IMR-90 (cell line): ENCODE measurements at places on chromosomes 2 and 18. TPM values are rescaled to one million over a fixed set of nuclear protein-coding genes. Genes with fewer than 3 reads are reported as not detected.

GRCh38 chr2:209209943-209210342 is 213.9 kb upstream of the MAP2 start:
- H3K27ac ChIP-seq = no peak overlapping the region
- no peak overlapping the region for H3K4me3 ChIP-seq
- no peak for DNase-seq
- H3K36me3 ChIP-seq = no peaks in the 10 kb centered on the region
- no peaks in the 10 kb centered on the region for H3K27me3 ChIP-seq

DNA sequence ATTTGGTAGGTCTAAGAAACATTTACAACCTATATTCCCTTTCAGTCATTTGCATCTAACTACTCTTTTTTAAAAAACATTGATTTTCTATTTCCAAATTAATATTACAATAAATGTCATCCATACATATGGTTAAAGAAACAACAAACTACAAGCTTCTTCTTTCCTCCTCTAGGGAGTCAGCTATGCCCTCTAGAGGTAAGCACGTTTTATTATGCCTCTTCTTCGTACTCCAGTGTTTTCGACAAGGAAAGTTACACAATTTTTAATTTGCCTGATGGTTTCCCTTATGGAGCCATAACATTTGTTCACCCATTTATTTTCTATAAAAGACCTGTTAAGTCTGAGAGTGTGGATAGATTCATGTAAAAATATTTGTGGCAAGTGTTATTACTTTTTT is 183.4 kb upstream of the CDH7 start:
- no peak for DNase-seq
- no peak overlapping the region for H3K4me3 ChIP-seq
- H3K27me3 ChIP-seq = no peaks in the 10 kb centered on the region

- no peaks in the 10 kb centered on the region; the same call in 1 of the 2 replicates for H3K4me1 ChIP-seq
- no peak overlapping the region for H3K4me3 ChIP-seq
- no peak for DNase-seq
- no peak overlapping the region for H3K27ac ChIP-seq
These were observed 1.1 kb upstream of the MAB21L4 start for GRCh38 chr2:240896871-240897692.

The AGXT gene
- not detected in 2 replicates for total RNA-seq

The RNF125 gene
- under 0.01 TPM in 2 replicates for total RNA-seq

The COX5B gene
- 140 and 148 TPM in 2 replicates for total RNA-seq

The TRIM54 gene
- total RNA-seq = under 0.01 TPM in 1 of 2 replicates, not detected in the other

The REG3G gene
- not detected in 2 replicates for total RNA-seq

GRCh38 chr2:62363166-62363565 is 142.8 kb downstream of the TMEM17 start:
- H3K4me1 ChIP-seq = no peaks in the 10 kb centered on the region
- no peak for DNase-seq
- H3K27me3 ChIP-seq = peaks cover 2% of the 10 kb centered on the region; the same call in 1 of the 2 replicates
- no peak overlapping the region for H3K4me3 ChIP-seq
- H3K27ac ChIP-seq = no peak overlapping the region

DNA sequence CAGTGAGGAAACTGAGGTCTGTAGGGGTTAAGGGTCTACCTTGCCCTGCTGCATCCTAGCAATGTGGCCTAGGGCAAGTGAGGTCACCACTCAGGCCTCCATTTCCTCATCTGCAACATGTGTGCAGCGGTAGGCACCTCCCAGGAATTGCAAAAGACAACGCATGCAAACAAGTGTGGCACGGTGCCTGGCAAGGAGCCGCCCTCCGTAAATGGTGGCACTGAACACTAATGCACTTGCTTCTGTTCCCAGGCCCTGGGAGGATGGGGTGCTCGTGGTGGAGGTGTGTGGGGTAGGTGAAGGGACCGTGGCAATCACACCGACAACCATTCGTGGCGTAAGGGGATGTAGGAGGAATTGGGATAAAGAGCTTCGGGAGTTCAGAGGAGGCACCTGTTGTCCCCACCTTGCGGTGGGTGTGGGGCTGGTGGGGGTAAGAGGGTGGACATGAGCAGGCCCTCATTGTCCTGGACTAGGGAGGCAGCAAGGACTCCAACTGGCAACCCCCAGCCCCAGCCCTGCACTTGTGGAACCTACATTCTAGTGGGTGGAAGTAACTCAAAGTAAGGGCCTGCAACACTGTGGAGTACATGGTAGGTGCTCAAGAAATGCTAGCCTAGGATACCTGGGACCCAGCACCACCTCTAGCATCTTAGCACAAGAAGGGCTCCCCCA is 26.0 kb downstream of the ATOH8 start:
- no peak overlapping the region for H3K4me3 ChIP-seq
- no peak for DNase-seq
- H3K27ac ChIP-seq = no peak overlapping the region
- H3K27me3 ChIP-seq = no peaks in the 10 kb centered on the region

DNA sequence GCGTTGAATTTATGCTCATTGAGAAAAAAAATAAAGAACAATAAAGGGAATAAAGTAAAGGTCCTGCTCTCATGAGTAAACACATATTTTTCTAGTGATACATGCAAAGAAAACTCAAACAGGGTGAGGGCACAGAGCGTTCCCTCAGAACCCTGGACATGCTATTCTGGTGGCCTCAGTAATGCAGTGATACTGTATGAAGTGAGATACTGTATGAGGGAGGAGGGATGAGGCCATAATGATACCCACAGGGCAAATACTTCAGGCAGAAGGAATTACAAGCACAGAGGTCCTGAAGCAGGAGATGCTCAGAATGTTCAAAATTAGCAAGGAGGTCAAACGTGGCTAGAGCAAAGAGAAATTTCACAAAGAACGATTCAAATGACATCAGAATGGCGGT is 28.4 kb upstream of the RNU4ATAC start:
- H3K4me1 ChIP-seq = peaks cover 17% of the 10 kb centered on the region
- no peaks in the 10 kb centered on the region for H3K27me3 ChIP-seq
- peaks cover 2% of the 10 kb centered on the region for H3K36me3 ChIP-seq
- DNase-seq = peak; percentile 73
- no peak overlapping the region for H3K4me3 ChIP-seq

GRCh38 chr2:9108210-9108967 is 98.2 kb upstream of the ASAP2 start:
- H3K27me3 ChIP-seq = no peaks in the 10 kb centered on the region
- peak; percentile 51 for DNase-seq
- H3K27ac ChIP-seq = 0 out of 2 replicates have a peak overlapping the region, but pooled peaks have one; percentile 12
- H3K4me1 ChIP-seq = peaks cover 24% of the 10 kb centered on the region

DNA sequence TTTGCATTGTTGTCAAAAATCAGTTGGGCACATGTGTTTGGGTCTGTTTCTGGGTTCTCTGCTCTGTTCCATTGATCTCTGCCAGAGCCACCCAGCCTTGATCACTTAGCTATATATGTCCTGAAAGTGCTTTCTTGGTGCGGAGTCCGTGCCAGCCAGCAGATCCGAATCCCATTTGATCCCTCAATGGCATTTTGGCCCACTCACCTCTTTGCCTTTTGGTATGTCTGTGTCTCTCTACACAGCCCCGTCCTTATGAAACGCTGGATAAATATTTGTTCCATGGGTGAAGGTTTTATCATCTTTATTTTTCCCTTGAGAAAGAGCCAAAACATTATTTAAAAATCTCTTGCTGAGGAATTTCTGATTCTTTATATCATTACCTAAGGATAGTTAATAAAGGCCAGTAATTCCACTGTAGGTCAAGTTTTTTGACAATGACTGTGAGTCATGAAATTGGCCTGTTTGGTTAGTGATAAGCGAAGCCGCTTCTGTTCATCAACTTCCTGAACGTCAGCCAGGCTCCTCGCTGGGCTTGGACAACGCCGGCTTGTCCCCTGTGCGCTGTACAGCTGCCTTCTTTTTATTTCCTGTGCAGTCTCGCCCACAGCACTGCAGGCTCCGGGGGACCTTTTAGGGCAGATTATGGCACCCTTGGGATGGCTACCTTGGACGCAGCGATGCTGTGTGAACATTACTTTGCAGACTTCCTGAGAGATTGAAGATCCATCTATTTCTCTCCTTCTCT is 24.9 kb downstream of the MTCL1 start:
- peak; percentile 94 for DNase-seq
- no peaks in the 10 kb centered on the region for H3K27me3 ChIP-seq
- peaks cover 30% of the 10 kb centered on the region for H3K36me3 ChIP-seq

DNA sequence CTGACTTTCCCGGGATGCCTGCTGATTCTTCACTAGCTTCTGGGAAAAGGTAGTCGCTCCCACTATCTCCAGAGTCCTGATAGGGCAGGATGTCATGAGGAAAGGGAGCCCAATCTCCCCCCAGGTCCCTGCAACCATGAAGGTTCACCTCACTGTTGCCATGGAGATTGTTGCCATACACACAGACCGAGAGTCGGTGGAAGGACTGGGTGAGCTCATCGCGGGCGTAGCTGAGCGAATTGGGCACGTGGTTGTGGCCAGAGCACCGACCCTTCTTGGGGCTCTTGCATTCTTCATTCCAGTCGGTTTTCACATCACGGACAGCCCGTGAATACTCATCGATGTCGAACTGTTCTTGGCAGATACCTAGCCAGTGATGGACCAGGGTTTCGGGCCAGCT is 97.4 kb downstream of the MEP1B start:
- H3K4me1 ChIP-seq = no peaks in the 10 kb centered on the region
- H3K4me3 ChIP-seq = no peak overlapping the region
- no peak overlapping the region for H3K27ac ChIP-seq
- DNase-seq = no peak

- no peak for DNase-seq
- H3K27me3 ChIP-seq = no peaks in the 10 kb centered on the region
- no peak overlapping the region for H3K4me3 ChIP-seq
- no peak overlapping the region for H3K27ac ChIP-seq
- H3K4me1 ChIP-seq = no peaks in the 10 kb centered on the region
These were observed 7.3 kb downstream of the CAPN10 start for GRCh38 chr2:240593703-240594451.

- DNase-seq = peak; percentile 23
- peaks cover 15% of the 10 kb centered on the region for H3K4me1 ChIP-seq
- H3K27ac ChIP-seq = 0 out of 2 replicates have a peak overlapping the region, but pooled peaks have one; percentile 28
These were observed 16.2 kb downstream of the EML4 start for GRCh38 chr2:42185220-42185921.

The CDH2 gene
- total RNA-seq = 105 and 111 TPM in 2 replicates

DNA sequence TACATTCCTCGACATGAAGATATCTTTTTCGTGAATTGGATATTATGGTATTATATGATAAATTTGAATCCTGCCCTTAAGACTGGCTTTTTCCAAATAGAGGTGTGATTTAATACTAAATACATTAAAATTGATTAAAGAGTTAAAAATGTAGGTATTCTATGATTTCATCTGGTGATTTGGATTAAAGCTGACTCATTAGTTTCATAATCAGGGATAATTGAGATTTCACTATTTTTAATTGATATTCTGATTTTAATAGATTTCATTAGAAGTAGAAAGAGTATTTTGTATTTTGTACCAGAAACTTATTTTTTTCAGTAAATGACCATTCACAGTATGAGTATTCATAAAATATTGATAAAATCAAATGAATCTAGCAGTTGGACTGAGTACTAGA is 524.1 kb downstream of the PLCL1 start:
- H3K4me3 ChIP-seq = no peak overlapping the region
- no peaks in the 10 kb centered on the region for H3K4me1 ChIP-seq
- H3K27ac ChIP-seq = no peak overlapping the region
- H3K36me3 ChIP-seq = no peaks in the 10 kb centered on the region
- no peaks in the 10 kb centered on the region for H3K27me3 ChIP-seq
- DNase-seq = no peak

The LOXHD1 gene
- not detected in 2 replicates for total RNA-seq

- H3K4me1 ChIP-seq = no peaks in the 10 kb centered on the region
- no peak overlapping the region for H3K4me3 ChIP-seq
- no peak for DNase-seq
- H3K27me3 ChIP-seq = peaks cover 30% of the 10 kb centered on the region
- H3K27ac ChIP-seq = no peak overlapping the region
- H3K36me3 ChIP-seq = no peaks in the 10 kb centered on the region
These were observed 31.3 kb upstream of the PTPN4 start for GRCh38 chr2:119728421-119728820.

DNA sequence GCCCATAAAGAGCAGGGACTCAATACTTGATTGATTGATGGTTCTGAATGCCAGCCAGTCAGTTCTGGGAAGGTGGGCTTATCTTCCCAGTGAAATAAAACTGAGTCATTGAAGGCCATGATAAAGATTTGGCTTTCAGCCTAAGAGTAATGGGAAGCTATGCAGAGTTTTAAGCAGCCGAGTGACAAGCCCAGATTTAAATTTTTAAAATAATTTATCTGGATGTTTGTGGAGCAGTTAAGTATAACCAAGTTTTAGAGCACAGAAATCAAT is 122.8 kb downstream of the RAPGEF4 start:
- H3K36me3 ChIP-seq = no peaks in the 10 kb centered on the region
- no peaks in the 10 kb centered on the region for H3K27me3 ChIP-seq
- H3K27ac ChIP-seq = no peak overlapping the region
- peaks cover 10% of the 10 kb centered on the region for H3K4me1 ChIP-seq
- H3K4me3 ChIP-seq = no peak overlapping the region
- peak; percentile 45 for DNase-seq

The NEB gene
- under 0.01 TPM in 2 replicates for total RNA-seq

DNA sequence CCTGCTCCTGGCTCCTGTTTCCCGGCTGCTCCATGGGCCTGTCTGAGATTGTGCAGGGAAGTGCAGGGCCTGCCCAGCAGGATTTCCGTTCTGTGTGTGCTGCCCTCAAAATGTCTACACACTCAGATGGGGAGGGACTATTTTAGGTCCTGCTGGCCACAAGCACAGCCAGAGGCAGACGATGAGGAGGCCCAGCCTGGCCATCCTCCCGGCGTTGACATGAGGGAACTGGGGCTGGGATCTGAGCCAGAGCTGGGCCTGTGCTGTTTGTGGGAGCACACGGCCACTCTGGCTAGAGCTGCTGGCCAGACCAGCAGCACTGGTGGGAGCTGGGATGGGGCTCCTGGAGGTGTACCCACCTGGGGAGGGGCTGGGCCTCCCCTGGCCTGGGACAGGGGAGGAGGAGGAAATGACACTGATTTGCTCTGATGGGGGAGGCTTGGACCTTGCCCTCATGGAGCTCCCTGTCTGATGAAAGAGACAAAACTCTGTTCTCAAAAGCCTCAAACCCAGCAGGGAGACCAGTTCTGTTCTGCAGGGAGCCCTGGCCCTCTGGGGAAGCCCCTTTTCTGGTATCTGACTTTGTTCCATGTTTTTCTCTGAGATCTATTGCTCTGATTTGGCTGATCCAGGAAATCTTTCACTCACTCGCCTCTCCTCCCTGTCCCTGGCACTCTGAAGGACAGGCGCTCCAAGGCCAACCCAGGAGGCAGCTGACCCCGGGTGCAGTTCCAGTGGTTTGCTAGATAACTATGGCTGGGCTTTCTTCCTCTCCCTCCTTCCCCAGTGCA is 161.8 kb downstream of the DYSF start:
- no peaks in the 10 kb centered on the region for H3K36me3 ChIP-seq
- peak; percentile 8 for DNase-seq
- H3K4me3 ChIP-seq = no peak overlapping the region
- no peaks in the 10 kb centered on the region for H3K4me1 ChIP-seq

DNA sequence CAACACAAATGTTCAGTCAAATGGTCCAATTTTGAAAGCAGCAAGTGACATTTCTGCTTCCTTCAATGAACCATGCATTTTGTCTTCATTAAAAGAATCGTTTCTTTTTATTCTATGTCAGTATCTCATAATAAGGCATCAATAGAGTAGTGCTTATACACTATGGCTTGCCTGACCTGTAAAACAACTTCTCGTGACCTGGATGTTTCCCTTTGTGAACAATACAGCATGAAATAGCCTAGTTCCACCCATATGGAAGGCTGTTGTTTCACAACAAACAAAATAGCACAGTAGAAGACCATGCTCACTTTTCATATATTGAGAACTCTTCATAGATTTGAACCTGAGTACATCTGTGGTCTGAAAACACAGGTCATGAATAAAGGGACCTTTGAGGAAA is 104.3 kb upstream of the PIK3C3 start:
- H3K4me3 ChIP-seq = no peak overlapping the region
- DNase-seq = no peak
- H3K4me1 ChIP-seq = no peaks in the 10 kb centered on the region
- no peaks in the 10 kb centered on the region for H3K36me3 ChIP-seq
- no peak overlapping the region for H3K27ac ChIP-seq
- H3K27me3 ChIP-seq = peaks cover 4% of the 10 kb centered on the region; the same call in 1 of the 2 replicates

The ID2 gene
- 389 and 431 TPM in 2 replicates for total RNA-seq
